GM12891 (cell line): ENCODE measurements at places on chromosomes 13 and 19.
A peak's percentile ranks its signal among the peaks of the same experiment; 100 is the strongest.

- DNase-seq: no peak
Observed at GRCh38 chr19:15251749-15252397, 19.6 kb upstream of the EPHX3 start.

GRCh38 chr19:48661711-48662090 lies 11.1 kb downstream of the NTN5 start:
- no peak for DNase-seq

DNA sequence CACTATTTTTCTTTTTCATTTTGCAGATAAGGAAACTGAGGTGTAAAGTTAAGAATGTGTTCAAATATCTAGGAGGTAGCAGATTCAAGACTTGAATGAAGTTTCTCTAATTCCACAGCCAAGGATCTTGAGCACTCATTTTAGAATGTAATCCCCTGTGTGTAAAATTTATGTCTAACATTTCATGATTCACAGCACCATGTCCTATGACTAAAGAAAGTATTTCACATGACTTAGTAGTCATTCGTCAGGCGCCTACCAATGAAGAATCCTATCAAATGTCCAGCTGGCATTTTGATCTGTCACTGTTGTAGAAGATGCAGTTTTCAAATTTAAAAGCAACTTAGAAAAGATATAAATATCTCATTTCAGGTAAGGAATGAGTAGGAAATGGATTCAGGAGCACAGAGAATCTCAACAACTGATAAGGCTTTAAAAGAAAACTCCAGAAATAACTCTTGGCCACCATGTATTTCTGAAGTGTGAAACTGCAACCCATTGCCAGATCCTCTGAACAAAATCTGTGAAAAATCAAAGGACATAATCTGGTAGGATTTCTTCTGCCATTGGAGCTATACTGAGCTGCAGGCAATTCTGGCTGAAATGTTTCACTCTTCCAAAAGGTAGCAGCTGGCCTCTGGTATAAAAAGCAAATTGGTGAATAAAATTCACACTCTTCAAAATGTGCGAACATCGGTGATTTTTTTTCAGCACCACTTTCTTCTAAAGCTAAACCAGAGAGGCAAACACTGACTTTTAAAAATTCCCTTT lies 92.2 kb downstream of the DCLK1 start:
- DNase-seq: no peak

- DNase-seq: no peak
Observed at GRCh38 chr13:110415669-110416068, 108.6 kb downstream of the COL4A2 start.

- DNase-seq: no peak
Observed at GRCh38 chr13:50460358-50460757, 383.1 kb downstream of the DLEU7 start.

DNA sequence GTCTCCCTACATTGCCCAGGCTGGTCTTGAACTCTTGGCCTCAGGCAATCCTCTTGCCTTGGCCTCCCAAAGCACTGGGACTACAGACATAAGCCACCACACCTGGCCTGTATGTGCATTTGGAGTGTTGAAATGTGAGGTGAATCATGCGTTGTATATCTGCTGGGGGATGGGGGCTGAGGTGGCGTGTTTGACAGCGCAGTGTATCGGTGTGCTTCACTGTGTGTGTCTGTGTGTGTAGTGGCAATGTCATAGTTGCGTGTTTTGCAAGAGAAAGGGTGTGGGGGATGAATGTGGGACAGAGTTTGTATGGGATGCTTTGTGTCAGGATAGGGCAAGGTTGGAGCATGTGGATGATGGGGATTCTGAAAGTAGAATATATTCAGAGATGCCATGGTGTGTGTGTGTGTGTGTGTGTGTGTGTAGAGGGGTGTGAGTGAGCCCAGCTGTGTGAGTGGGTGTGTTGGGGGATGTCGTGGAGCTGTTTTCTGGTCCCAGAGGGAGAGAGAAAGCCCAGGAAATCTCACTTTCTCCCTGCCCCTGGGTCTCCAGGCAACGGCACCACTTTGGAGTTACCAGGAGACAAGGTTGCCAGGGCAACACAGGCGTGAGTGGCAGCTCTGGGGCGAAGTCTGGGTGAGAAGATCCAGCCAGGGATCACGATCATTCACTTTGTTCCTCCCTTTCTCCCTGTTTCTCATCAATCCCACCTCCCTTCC lies 1.1 kb upstream of the SWSAP1 start:
- DNase-seq: no peak

- no peak for DNase-seq
Observed at GRCh38 chr19:6521718-6522646, 8.8 kb upstream of the TNFSF9 start.

GRCh38 chr19:17153996-17154395 lies 61.2 kb upstream of the USE1 start:
- DNase-seq: no peak

DNA sequence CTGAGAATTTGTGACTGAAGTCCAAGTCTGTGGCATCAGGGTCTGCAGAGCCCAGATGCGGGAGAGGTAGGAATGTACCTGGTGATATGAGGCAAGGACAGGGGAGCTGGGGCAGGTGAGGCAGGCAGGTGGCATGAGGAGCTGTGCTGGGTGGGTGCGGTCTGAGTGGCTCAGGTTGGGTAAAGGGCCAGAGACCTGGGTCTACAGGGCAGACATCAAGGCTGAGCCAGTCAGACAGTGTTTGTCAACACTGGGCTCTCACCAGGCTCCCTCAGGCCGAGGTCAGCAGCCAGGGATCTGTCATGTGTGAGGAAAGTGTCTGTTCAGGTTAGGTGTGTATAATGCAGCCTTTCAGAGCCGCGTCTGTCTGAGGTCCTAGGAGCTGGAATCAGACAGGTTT lies 18.6 kb downstream of the GPI start:
- no peak for DNase-seq

GRCh38 chr13:112348642-112349345 lies 27.4 kb upstream of the SPACA7 start:
- DNase-seq: no peak

- DNase-seq: no peak
Observed at GRCh38 chr19:40808021-40808325, 9.0 kb downstream of the EGLN2 start.

DNA sequence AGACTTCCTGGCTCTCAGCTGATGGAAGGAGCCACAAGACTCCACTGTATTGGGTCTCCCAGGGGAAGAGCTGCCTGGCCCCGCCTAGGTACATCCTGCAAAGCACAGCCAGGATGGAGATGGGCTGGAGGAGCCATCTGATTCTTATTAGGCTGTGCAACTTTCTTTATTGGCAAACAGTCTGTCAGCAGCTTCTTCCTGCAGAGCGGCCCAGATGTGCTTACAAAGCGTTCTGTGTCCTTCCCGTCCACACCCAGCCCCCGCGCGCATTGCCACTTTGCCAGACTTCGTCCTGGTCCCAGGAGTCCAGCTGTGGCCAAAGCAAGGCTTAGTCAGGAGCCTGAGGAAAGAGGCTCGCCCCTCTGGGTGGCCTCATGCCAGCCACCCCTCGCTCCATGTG lies 409.3 kb downstream of the ZNF536 start:
- no peak for DNase-seq

DNA sequence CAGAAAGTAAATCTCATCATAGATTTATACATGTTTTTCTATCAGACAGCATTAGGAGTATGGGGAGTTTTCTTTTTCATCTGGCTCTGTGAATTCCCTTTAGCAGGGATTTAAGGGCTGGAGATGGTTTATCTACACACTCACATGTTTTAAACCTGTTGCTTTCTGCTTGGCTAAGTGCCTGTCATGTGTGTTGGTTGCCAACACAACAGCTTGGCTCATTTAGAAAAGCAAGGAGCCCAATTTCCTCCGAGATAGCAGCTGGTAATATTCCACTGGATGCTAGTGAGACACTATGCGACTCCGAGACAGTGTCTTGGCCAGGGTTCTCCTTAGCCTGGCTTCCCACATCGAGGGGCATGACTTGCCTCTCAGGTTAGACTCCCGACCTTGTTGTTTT lies 83.3 kb downstream of the KLF5 start:
- no peak for DNase-seq

DNA sequence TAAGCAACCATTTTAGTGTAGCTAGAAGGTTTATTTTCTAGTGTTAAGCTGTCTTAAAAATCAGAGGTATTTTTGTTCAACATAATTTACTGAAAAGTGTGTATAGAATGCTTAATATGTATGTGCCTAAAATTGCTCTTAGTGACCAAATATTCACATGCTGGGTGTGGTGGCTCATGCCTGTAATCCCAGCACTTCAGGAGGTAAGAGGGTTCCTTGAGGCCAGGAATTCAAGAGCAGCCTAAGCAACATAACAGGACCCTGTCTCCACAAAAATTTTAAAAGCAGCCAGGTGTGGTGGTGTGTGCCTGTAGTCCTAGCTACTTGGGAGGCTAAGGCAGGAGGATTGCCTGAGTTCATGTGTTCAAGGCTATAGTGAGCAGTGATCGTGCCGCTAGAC lies 120.9 kb upstream of the FRY start:
- DNase-seq: no peak

GRCh38 chr19:13176345-13176744 lies 26.1 kb downstream of the IER2 start:
- no peak for DNase-seq

GRCh38 chr13:39876258-39876657 lies 220.8 kb downstream of the COG6 start:
- no peak for DNase-seq

DNA sequence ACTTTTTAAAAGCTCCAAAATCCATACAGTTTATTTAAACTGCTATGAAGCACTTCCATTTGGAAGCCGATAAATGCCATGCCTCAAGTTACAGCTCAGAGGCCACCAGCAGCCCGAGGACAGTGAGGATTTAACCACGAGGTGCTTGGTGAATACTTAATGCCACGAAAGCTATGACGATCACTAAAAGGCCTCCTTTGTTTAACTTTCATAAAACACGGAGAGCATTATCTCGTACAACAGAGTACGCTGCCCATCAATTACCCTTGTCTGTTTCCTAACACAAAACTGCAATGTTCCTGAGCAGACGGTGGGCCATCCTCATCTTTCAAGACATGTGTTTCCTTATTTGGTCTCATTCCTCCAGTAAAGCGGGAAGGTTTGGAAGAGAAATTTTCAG lies 58.4 kb downstream of the PEPD start:
- no peak for DNase-seq

GRCh38 chr13:98405107-98405571 lies 171.8 kb downstream of the STK24 start:
- DNase-seq: no peak

DNA sequence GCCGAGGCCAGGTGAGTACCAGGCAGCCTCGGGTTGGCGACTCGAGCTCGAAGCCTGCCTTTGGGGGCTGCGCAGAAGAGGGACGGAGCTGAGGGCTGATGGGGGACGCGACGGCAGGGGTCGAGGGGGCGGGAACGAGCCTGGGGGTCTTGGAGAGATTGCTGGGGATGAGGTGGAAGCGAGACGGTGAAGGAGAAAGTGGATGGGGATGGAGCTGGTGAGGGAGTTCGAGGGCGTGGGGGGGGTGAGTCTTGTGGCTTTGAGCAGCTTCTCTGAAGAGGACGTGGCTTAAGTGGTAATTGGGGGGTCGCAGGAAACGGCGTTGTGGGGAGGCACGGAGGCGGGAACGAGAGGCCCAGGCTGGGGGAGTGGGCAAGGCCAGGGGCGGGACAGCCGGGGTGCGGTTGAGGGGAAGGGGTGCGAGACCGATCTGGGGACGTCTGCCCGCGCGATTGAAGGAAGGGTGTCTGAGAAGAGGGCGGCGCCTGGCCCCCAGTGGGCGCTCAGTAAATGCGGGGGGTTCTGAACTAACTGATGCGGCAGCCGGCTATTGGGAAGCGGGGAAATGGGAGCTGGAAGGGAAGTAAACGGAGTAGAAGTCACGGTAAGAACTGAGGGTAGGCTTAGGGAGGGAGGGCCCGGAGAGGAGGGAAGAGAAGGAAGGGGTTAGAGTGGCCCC lies 426 bp downstream of the MYO9B start:
- no peak for DNase-seq

GRCh38 chr13:110856942-110857835 lies 57.7 kb downstream of the ANKRD10 start:
- DNase-seq: no peak

- no peak for DNase-seq
Observed at GRCh38 chr19:38684078-38684861, 36.8 kb downstream of the ACTN4 start.

GRCh38 chr13:30832845-30833332 lies 73.2 kb upstream of the MEDAG start:
- DNase-seq: no peak

DNA sequence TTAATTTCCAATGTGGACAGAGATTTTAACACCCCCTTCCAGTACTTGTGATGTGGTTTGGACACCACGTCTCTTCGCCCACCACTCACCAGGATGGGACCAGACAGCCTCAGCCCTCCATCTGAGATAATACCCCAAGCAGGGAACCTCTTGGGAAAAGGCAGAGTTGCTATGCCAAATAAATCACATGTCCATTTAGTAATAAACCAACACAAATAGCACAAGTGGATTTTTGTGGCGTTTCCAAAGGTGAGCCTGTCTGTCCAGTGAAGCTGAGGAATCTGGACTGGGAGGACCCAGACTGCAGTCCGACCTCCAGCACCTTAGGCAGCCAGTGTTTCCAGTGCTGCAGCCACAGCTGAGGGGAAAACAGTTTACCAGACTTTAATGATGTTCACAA lies 34.1 kb upstream of the GAS6 start:
- DNase-seq: no peak

GRCh38 chr19:30263830-30264381 lies 108.3 kb upstream of the ZNF536 start:
- DNase-seq: no peak

GRCh38 chr19:29016926-29017760 lies 195.8 kb downstream of the UQCRFS1 start:
- no peak for DNase-seq

DNA sequence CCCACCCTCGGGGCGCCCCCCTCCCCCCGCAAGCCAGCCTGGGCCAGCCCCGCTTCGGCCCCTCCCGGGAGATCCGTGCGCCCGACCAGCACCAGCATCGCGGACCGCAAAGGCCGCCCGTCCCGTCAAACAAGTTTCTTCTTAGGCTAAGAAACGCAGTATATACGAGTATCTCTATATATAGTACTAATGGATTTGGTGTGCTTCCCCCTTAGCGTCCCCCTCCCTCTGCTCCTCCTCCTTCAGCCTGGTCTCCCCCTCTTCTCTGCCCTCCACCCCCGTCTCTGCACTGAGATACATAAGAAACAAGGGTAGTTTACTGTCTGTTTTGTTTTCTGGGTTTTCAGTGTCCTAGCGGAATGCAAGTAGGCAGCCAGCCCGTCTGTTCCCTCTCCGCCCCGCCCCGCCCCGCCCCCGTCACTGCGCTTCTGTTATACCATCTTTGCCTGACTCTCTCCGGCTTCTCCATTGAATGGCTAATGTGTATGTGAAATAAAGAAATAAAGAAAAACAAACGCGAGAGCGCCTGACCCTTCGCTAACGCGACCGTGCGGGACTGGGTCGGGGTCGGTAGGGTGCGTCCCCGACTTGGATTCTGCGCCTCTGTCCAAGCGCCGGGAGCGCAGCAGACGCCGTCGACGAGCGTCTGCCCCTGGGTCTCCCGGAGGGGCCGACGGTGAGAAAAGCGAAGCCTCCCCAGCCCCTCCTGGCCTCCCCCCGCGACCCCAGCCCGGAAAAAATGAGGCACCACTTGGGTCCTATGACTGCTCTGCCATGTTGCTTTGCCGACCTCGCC lies 4.2 kb downstream of the LYL1 start:
- no peak for DNase-seq

- peak; percentile 23 for DNase-seq
Observed at GRCh38 chr13:60397704-60398378, 821 bp downstream of the TDRD3 start.

GRCh38 chr13:76934671-76935070 lies 13.6 kb upstream of the ACOD1 start:
- DNase-seq: no peak
